Activated T-cell treated with anti-CD3 and anti-CD28 coated beads, Interleukin-2, amount 50 U/mL, for 48 hours (primary cell): ENCODE measurements at places on chromosomes 11 and 22.

DNA sequence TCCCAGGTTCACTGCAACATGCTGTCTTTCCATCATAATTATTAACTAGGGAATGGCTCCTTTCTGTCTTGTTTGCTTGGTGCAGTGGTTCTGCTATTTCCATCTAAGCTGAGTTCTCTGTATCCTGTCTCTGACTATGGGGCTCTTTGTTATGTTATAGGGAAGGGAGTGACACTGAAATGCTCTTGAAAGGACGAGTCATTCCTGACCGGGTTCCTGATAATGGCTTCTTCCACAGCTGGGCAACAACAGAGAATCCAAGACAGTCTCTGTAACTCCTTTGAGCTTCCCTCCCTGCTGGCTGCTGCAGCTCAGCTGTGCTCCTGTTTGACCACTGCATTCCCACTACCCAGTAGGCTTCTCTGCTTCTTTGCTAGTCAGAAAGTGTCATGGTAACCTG is 24.1 kb downstream of the OR2AT4 start:
- DNase-seq: no peak

- DNase-seq: no peak
Measured at GRCh38 chr11:109264128-109264527, 157.9 kb upstream of the C11orf87 start.

GRCh38 chr11:6583584-6583983 is 19.8 kb downstream of the RRP8 start:
- no peak for DNase-seq

DNA sequence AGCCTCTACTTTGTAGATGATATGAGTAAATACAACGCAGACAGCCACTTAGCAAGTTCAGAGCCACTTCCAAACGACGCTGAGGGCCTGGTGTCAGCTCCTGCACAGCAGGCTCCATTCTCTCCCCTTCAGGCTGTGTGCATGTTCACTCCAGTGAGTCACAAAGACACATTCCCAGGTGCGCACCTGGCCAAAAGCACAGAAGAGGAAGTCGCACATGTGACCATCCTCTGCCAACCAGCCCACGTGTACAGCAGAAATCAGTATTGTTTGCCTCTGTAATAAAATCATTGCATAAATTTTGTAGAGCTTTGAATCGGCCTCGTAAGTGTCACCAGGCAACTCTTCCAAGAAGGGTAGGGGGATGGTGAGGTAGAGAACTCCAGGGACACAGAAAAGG is 19.5 kb upstream of the TPH1 start:
- DNase-seq: no peak

DNA sequence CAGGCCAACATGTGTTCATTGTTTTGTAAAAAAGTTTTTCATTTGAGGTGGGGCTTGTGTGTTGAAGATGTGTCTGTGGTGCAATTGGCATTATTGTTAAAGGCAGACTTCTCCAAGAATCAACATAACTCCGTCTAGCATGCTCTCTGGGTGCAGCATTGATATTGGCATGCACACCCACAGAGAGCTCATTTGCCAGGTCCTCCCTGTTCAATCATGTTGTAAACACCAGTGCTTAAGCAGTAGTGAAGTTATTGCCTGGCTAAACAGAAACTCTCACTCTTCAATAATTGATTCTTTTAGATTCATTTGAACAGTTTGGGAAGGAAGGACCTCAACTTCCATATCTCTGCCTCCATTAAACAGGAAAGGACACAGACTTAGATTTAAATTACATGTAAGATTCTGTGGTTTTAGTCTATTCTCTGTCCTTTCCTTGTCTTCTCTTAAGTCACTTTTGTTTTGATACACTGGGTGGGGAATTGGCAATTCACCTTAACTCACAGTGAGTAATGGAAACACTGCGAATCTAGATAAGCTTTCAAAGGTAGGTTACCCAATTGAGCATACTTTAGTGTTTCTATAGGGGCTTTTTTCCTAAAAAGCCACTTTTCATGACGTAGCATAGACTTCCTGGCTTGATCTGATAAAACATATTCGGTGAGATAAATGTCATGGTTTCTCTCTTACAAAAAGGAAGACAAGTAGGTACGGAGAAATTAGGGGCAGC is 30.8 kb upstream of the EXPH5 start:
- no peak for DNase-seq

- DNase-seq: no peak
Measured at GRCh38 chr11:3002871-3003270, 10.7 kb upstream of the NAP1L4 start.

GRCh38 chr11:86947541-86947940 is 7.7 kb downstream of the FZD4 start:
- DNase-seq: no peak

DNA sequence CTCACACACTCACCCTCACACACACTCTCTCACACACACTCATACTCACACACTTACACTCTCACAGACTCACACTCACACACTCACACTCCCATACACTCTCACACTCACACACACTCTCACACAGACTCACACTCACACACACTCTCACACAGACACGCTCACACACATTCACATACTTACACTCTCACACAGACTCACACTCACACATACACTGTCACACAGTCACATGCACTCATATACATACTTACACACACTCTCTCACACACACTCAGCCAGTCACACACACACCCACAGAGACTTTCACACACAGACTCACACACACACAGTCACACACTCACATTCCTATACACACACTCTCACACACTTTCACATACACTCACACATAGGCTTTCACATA is 1478.8 kb downstream of the BRD1 start:
- DNase-seq: no peak

DNA sequence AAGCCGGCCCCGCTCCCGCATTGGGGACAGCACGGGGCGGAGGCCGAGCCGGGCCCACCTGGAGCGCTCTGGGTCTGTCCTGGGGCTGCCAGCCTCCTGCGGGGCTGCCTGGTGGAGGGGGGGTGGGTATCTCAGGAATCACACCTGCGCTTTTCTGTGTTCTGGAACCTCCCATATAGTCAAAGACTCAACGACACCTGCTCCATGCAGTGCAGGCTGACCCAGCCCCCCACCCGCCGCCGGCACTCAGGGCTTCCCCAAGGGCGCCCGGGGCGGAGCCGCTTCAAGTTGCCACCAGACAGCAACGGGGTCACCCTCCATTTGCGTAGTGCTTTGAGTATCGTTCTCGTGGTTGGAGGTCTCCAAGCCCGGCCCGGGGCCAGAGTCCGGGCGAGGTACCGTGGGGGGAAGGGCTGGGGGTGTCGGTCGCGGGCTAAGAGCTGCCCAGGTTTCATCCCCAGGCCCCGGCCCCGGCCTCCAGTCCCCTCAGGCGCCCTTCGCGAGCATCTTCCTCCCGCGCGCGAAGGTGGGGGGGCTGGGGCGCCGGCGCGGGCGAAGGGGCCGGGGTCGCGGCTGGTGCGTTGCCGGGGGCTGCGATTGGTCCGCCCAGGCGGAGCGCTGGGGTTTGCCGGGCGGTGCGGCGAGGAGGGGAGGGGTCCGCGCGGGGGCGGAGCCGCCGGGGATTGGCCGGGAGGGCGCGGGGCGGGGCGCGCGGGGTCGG is 6.6 kb downstream of the TSPAN4 start:
- peak; percentile 62 for DNase-seq

- no peak for DNase-seq
Measured at GRCh38 chr11:83034673-83035014, 37.1 kb downstream of the RAB30 start.

- DNase-seq: no peak
Measured at GRCh38 chr22:20229916-20230775, 38.0 kb downstream of the RTN4R start.

GRCh38 chr11:210122-210802 is 2.8 kb downstream of the RIC8A start:
- DNase-seq: no peak

DNA sequence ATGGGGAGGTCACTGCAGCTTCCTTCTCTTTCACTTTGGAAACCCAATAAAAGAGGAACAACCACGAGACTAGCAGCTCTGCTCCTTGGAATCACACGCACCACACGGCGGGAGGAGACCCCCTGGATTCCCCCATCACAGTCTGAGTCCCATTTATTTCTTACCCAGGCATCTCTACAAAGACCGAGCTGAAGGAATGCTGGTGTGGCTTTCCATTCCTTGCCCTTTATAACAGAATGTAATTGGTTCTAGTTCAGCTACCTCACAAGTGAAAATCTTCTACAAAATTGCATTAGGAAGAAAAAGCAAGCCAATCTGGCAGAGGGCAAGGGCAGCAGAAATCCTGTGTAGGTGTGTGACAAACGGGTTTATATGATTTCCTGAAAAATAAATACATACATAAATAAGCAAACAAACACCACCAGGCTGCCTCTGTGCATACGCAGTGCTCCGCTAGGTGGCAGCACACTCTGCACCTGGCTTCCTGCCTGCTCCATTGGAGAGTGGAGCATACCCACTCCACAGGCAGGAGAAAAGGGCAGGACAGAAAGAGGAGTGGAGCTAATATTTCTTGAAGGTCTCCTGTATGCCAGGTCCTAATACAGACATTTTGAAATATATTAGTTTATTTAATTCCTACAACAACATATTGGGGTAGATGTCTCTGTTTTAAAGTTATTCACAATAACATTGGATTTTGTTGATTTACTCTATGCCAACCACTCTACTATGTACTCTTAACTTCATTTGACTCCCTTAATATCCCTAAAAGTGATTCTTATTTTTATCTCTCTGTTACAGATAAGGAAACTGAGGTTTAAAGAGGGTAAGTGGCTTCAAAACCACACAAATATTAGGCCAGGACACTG is 673.1 kb downstream of the KCNA4 start:
- DNase-seq: peak; percentile 49

DNA sequence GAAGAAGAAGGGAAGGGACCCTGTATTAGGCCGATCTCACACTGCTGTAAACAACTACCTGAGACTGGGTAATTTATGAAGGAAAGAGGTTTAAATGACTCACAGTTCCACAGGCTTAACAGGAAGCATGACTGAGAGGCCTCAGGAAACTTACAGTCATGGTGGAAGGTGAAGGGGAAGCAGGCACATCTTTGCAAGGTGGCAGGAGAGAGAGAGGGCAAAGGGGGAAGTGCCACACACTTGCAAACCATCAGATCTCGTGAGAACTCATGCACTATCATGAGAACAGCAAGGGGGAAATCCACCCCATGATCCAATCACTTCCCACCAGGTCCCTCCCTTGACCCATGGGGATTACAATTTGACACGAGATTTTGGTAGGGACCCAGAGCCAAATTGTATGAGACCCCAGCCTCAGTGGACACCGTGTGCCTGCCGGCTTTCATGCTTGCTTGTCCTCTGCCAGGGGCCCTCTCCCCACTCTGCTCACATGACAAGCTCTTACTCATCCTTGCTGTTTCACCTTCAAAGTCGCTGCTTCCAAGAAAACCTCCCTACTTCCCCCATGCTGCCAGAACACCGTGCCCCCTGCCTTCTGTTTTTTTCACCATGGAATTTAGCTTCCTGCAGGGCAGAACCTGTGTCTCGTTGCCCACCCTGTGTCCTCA is 23.3 kb upstream of the PPFIA1 start:
- DNase-seq: no peak

GRCh38 chr11:36107547-36107946 is 163.7 kb downstream of the LDLRAD3 start:
- DNase-seq: no peak

DNA sequence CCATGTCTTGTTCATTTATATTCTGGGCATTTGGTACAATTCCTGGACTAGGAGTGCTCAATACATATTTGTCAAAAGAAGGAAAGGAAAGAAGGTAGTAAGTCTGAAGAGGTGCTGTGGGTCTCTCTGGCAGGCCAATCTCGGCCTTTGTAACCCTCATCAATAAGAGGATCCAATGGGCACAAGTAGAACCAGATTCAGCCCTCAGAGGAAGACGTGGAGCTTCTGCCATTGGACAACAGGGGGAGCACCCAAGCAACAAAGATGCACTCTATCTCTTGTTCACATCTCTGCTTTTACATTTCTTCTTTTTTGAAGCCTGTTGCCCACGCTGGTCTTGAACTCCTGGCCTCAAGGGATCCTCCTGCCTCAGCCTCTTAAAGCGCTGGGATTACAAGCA is 2.2 kb upstream of the VPS11 start:
- DNase-seq: peak; percentile 56

DNA sequence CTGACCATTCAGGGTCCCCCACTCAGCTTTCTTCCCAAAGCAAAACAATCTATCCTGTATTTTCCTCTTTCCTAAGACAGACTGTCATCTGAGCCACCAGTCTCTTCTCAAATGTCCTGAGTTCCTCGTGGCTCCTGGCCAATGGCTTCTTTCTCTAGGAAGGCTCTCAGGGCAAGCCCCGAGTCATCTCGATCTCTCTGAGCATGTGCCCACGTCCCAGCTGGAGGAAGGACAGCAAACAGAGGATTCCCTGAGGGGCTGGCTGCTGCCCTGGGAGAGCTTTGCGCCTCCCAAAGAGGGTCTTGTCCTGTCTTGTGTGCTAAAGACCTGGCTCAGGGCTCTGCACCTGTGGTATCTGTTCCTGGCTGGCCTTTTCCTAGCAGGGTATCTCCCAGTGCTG is 8.3 kb downstream of the SLC37A2 start:
- no peak for DNase-seq

DNA sequence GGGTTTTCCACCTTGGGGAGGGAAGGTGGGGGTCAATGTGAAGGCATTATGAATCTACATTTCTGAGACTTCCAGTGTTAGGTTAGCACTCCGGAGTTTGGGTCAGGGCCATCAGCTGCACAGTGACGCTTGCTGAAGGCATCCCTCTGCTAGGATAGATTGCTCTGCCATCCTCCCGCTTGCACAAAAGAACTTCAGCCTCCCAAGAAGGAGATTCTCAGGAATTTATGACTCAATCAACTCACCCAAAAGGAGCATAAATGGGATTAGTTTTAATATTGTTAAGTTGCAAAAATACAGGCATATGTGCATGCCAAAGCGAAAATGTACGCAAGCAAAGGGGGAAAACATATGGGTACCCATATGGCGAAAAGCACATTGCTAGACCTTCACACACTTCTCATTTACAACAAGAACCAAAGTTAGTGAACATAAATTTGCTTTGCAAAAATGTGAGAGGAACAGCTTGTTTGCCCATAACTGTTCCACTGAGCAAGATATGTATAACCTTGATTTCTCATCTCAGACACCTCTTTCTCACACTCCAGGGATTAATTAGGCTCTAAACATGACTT is 1013.0 kb downstream of the OPCML start:
- no peak for DNase-seq

- no peak for DNase-seq
Measured at GRCh38 chr11:98243897-98244296, 776.9 kb upstream of the CNTN5 start.

GRCh38 chr11:125787827-125788226 is at the start of gene PATE3:
TSS of gene PATE3 (plus strand) at chr11:125788127. CDS start at chr11:125788152, 25 bp downstream.
- DNase-seq: no peak

DNA sequence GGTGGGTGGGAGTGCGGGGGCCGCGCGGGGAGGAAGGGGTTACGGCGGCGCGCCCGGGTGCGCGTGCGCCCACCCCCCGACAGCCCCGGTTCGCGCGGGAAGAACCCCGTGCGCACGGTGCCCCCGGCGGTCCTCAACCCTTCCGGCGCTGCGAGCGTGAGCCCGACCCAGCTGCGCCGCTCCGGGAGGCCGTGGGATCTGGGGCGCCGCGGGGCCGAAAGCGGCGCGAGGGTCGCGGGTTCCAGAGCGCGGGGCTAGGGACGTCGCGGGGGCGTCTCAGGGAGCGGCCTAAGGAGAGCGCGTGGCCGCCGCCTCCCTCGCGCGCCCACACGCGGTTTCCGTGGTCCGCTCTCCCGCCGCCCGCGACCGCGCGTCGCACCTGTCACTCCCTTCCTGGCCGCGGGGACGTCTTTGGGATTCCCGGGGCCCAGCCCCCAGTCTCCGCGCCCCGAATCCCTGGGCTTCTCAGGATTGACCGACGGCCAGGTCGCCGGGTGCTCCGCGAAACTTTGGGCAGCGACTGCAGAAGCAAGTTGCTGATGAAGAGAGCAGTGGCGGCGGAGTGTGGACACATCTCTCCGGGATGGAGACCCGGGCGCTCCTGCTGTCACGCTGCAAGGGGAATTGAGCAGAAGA is 582 bp downstream of the SREBF2 start:
- DNase-seq: peak; percentile 72
